Stimulated activated CD4-positive, alpha-beta T cell treated with anti-CD3 and anti-CD28 coated beads, Interleukin-15, amount 100 ng/mL, for 1 hour (primary cell): ENCODE measurements at places on chromosomes 7 and 10.

DNA sequence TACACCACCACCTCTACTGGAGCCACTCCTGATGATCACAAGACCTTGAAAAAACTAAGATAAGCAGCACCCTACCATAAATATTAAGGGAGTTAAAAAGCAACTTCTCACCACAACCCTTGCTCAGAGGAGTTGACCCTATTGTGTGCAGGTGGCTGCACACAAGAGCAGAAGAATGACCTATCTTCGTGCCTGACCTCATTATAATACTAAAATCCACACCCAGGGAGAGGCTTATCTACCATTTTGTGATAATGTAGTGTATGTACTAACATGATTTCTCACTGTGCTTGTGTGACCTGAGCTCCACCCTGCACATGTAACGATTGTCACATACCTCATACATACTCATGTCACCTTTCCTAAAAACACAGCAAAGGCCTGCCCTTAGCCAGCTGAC is 205.0 kb upstream of the MBL2 start:
- no peak for DNase-seq

DNA sequence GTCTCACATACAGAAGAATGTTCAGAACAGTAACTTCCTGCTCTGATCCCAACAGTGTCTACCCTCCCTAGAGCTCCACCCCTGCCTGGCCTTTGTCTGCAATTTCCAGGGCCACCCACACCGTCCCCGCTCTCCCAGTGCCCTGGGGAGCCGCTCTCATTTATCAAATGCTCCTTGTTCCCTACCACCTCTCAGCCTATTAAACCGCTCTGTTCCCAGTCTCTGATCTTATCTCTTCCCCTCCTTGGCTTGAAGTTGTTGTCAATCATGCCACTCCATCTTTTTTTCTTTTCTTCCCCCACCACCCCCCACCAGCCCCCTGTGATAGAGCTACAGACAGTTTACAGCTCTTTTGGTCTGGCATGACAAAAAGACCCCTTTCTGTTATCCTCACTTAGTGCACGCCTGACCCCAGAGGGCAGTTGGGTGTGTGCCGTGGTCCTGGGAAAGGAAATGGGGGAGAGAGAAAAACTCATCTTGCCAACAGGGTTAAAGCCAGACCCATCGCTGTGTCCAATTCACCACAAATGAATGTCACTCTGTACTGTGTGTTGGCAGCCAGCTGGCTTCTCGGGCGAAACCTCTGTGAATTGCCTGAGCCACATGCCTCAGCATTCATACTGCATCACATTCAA is 28.8 kb upstream of the HECTD2 start:
- no peak for DNase-seq

DNA sequence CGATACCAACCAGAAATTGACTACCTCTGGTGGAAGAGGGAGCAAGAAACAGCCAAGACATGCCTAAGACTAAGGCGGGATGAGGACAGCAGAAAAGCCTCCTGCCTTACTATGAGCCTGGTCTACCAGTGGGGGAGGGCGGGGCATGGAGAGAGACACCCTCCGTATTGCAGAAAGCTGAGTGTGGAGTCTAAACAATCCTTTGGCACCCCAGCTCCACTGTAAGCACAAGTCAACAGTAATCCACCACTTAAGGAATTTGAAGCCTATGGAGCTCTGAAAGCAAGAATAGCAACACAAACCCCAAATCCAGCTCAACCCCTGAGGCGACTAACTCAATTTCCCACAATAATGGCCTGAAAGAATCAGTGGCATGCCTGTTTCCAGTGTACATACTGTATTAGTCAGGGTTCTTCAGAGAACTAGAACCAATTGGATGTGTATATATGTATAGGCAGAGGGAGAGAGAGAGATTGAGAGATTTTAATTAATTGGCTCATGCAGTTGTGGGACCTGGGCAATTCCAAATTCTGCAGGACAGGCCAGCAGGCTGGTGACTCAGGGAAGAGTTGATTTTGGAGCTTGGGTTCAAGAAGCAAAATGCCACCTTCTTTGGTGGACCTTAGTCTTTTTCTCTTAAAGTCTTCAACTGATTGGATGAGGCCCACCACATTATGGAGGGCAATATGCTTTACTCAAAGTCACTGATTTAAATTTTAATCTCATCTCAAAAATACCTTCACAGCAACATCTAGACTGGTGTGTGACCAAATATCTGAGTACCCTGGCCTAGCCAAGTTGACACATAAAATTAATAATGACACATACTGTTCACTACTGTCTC is 13.5 kb downstream of the PPIF start:
- no peak for DNase-seq

DNA sequence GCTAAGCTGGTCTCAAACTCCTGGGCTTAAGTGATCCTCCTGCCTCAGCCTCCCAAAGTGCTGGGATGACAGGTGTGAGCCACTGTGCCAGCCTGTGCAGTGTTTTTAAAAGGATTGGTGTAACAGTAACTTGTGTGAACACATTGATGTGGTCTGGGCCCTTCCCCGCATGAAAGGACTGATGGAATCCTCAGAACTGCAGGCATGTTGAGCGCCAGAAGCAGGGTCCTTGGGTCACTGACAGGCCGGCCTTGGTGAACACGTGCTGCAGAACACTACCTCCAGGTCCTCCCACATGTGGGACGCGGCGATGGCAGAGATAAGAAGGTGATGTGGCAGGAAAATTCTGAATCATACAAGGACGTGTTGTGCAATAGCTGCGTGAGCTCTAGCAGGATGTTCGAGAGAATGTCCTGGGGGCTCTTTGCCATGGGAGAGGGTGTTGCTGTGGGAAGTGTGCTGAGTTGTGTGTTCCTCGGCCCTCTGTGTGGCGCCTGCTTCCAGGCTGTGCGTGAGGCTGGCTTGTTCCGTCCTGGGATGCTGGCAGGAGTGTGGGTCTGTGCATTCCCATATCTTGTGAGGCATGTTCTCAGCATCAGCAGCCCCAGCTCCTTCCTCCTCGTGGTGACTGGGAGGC is 68.2 kb downstream of the DNAJB6 start:
- DNase-seq: no peak

DNA sequence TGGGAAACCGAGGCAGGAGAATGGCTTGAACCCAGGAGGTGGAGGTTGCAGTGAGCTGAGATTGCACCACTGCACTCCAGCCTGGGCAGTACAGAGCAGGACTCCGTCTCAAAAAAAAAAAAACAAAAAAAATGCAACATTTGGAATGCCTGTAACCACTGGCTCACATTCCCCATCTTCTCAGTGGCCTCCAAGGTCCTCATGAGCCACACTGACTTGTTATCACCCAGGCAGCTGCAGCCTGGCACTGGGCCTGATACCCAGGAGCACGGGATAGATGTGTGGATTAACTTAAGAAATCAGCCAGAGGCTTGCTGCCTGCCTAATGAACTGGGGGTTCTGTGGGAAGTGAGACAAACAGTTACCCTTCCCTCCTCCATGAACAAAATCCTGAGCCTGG is 23.0 kb downstream of the JCAD start:
- no peak for DNase-seq

DNA sequence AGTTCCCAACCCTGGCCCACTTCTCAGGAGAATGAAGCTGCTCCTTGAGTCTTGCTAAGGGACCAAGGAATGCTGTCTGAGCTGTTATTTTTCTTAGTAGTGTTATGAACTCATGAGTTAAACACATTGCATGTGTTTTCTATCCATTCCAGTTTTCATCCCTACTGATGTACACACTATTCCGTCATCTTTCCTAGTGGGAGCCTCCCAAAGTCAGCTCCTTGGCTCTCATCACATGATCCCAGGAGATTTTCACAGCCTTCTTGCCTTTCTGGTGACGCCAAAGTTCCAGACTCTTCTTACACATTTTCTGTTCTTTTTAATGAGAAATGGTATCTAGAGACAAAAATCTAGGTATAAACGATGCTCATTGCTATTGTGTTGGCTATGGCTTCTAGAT is 8.4 kb upstream of the C10orf71 start:
- no peak for DNase-seq

DNA sequence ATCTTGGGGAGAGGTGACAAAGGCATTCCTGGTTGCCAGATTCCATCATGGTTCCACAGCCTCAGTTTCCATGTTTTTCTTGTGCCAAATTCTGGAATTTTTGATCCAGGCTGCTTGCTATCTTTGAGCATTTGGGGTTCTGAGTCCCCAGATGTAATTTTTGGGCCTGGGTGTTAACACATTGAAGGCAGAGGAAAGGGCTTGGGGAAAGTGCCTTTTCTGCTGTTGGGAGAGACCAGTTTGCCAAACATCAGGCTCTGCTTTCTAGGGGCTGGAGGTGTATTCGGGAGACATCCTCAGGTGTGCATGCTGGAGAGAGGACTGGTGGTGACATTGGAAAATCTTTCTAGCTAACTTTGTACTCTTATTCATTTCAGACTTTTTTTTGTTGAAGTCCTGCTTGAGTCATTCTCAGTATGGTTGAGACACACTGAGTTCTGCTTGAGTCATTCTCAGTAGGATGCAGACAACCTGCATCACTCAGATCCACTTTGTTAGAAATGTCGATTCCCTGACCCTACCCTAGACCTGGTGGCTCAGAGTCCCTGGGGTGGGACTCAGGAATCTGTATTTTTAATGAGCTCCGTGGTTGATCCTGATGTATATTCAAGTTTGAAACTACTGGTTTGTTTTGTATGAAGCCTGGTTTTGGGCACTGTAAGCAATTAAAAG is 101.0 kb downstream of the LRMDA start:
- DNase-seq: no peak

DNA sequence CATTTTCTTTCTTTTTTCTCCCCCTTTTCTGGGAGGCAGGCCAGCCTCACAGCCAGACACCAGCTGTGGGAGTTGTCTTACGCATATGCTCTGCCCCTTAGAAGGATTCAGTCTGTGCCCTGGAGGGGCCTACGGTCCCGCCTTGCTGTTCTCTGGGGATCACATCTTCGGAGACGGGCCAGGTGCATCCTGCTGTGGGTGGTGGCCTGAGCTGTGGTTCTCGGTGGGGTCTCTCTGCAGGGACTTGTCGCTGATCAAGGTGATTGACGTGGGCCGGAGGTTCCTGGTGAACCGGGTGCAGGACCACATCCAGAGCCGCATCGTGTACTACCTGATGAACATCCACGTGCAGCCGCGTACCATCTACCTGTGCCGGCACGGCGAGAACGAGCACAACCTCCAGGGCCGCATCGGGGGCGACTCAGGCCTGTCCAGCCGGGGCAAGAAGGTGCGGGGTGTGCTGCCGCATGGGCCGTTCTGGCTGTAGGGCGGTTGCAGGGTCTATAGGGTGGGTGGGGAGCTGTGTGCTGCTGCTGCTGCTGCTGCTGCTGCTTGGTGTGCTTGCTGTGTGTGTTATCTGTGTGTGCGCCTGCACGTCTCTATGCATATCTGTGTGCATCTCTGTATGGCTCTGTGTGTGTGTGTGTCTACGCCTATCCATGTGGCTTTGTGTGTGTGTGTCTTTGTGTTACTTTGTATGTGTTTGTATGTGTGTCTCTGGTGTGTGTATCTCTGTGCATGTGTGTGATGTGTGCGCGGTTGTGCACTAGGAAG is 17.9 kb downstream of the PFKFB3 start:
- no peak for DNase-seq

GRCh38 chr10:107826171-107826570 is 661.7 kb upstream of the SORCS1 start:
- no peak for DNase-seq

- no peak for DNase-seq
These were observed 72.5 kb downstream of the MICALL2 start for GRCh38 chr7:1386623-1387220.

- DNase-seq: no peak
These were observed 273.1 kb upstream of the NEBL start for GRCh38 chr10:21170216-21170615.

DNA sequence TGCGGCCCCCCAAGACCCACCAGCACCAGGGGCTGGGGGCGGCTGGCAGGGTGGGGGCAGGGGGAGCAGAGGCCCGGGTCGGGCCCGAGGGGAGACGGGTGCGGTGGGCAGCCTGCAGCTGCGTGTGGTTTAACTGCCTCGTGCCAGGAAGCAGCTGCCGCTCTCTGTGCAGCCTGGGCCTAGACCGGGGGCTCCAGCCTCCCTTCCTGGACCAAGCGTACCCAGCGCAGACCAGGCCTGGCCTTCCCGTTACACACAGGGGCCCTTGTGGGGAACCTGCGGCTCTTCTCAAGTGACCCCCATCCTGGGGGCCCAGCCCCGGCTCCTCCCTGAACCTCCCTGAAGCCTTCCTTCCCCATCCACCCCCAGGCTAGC is 6.6 kb upstream of the INTS1 start:
- no peak for DNase-seq

DNA sequence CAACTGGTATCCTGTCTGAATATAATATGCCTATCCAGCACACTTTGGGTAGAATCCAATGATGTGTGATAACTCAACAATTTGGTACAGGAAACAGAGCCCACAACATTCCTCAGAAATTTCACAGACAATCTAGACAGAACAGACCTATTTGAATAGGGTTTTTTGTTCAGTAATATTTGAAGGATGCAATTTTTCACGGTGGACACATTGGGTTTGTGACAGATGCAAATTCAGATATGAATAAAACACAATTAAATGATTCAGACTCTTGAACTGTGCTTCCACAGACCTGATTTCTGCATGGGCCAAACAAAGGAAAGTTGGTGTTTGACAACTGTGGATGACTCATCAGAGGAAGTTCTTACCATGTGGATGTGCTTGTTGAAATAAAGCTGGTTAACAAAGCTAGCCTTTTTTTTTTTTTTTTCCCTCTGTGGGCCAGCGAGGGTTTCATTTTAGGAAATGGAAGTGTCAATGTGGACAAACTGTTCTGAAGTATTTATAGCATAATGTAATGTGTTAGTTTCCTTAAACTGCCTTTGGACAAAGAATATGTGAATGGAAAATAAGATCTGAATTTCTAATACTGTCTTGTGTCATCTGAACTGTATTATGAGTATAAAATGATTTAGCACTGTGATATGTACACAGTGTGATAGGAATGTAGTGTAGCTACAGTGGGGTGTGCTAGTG is 43.2 kb upstream of the FAM133B start:
- DNase-seq: no peak

- no peak for DNase-seq
These were observed 502.6 kb upstream of the AUTS2 start for GRCh38 chr7:69095649-69096048.

DNA sequence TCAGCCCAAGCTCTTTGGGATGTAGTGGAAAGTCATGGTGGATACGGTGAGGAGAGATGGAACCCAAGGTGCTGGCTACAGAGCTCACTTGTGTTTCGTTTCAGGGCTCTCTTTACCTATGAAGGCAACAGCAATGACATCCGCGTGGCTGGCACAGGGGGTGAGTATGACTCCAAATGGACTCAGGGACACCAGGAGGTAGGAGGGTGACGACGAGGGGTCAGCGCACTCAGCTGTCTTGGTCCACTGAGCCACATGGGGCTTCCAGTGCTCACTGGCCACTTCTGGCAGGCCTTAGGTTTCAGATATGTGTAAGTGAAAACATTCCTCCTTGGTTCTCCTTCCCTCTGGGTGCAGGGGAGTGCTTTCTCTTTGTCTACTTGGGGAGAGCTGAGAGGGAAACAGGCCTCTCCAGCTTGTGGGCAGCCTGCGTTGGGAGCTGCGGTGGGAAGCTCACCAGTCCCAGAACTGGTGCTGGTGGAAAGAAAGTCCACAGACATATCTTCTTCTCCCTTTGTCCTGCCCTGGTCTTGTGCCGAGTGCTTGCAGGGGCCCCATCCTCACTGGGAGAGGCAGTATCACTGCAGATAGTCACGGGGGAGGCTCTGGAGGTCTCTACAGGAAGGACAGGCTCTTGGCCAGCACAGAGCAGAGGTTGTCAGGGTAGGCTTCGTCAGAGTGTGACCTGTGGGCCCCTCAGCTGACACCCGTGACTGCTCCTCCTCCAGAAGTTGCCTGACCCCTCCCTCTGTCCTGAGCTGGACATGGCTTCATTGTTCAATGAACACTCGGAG is 5.8 kb downstream of the DBNL start:
- DNase-seq: no peak

GRCh38 chr10:104557966-104558365 is 83.1 kb upstream of the SORCS3 start:
- DNase-seq: no peak

- DNase-seq: no peak
These were observed 22.3 kb upstream of the C10orf95 start for GRCh38 chr10:102473445-102474331.
